ENCODE measurements at places on chromosomes 2 and 18.

- DNase-seq = no peak
Measured at GRCh38 chr2:226327830-226328229, 471.8 kb downstream of the IRS1 start.

DNA sequence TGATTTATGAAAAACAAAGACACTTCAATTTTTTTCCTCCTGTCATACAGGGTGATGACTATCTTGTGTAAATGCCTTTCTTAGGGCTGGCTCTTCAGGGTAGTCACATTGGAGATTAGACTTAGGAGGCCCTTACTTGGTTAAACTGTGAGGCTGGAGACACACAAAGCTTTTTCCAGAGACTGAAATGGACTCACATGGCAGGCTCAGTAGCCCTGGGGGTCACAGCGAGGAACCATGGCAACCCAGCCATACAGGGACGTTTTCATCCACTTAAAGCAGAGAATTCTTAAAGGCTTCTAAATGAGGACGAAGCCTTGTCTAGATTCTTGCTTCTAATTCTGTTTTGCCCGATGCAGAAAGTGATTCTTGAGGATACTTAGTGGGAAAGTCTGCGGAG lies 57.3 kb upstream of the ZDBF2 start:
- peak; percentile 11 for DNase-seq

DNA sequence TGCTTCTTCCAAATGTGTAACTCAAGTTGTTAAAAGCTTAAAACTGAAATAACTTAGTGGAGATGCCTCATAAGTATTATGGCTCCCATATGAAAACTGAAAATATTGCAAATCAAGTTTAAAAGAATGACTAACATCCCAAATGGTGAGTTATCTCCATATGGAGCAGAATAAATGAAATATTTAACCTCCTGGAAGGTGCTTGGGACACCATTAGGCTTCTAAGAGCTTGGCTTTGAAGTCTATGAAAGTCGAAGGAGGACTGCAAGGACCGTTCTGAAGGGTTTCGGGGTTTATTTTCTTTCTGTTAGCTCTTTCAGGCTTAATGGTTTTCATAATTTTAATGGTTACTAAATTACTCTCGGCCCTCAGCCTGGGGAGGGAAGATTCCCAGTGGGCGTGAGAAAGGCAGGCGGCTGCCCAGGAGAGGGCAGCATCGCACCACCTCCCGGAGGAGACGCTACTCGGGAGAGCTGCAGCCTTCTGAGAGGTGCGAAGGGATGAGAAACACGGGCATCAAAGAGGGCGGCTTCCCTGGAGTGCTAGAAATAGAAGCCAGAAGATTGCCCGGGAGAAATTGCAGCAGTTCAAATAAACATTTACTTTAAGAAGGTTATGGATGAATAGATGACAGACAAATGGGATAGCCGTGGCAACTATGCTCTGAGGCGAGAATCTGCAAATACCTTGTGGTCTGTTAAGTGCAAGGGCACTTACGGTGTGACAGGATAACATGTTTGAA lies 43.1 kb downstream of the MAP3K19 start:
- DNase-seq = peak; percentile 57

- no peak for DNase-seq
Measured at GRCh38 chr18:44733069-44733753, 52.5 kb downstream of the SETBP1 start.

DNA sequence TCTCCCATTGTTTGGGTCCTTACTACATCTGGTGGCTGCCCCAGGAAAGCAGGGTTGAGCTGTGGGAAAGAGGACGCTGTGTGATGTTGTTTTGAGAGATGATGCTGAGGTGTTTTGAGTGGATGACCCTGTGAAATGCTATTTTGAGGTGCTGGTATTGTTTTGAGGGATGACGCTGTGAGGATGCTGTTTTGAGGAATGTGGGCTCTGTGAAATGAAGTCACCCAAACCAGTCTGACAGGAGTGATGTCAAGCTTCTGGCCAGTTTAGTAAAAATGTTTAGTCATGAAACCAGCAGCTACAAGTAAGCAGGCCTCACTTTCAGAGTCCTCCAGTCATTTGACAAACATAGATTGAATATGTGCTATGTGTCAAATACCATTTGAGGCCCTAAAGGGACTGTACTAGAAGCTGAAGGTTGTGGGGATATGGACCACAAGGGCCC lies 16.1 kb upstream of the PUM2 start:
- no peak for DNase-seq

DNA sequence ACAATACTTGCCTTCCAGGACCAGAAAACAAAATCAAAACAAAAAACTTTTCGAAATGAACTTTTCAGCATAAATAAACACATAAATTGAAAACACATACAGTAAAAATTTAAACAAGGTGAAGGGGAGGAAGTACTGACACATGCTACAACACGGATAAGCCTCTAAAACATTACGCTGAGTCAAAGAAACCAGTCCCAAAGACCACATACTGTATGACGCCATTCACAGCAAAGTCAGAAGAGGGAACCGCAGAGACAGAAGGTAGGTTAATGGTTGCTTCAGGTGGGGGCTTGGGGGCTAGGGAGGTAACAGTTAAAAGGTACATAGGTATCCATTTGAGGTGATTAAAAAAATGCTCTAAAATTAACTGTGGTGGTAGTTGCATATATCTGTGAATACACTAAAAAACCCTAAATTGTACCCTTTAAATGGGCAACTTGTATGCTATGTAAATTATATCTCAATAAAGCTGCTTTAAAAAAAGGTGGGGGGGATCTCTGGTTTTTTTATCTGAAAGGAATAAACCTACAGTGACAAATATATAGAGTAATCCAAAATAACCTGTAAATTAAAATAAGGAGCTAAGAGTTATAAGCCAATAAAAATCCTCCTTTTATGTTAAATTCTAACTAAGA lies 7.1 kb downstream of the COX7A2L start:
- DNase-seq = no peak

GRCh38 chr2:78757191-78757590 lies 268.3 kb upstream of the REG3G start:
- DNase-seq = no peak

DNA sequence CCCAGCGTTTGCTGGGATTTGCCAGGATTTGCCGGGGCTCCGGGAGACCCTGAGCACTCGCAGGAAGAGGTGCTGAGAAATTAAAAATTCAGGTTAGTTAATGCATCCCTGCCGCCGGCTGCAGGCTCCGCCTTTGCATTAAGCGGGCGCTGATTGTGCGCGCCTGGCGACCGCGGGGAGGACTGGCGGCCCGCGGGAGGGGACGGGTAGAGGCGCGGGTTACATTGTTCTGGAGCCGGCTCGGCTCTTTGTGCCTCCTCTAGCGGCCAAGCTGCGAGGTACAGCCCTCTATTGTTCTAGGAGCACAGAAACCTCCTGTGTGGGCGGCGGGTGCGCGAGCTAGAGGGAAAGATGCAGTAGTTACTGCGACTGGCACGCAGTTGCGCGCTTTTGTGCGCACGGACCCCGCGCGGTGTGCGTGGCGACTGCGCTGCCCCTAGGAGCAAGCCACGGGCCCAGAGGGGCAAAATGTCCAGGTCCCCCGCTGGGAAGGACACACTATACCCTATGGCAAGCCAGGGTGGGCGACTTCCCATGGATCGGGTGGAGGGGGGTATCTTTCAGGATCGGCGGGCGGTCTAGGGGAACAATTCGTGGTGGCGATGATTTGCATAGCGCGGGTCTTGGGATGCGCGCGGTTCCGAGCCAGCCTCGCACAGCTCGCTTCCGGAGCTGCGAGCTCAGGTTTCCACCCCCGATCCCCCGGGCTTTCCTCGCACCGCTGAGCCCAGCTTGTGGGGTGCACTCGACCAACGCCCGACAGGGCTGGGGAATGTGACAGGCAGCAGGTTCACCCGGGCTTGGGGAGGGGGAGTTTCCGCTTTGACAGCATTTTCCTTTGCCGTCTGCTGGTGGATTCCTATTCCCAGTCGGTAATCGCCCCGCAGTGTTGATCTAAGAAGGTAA lies 2.8 kb downstream of the ONECUT2 start:
- DNase-seq = peak; percentile 81

GRCh38 chr18:76491776-76492668 lies 3.0 kb downstream of the ZNF516 start:
- peak; percentile 86 for DNase-seq

GRCh38 chr2:32671885-32672533 lies 44.2 kb downstream of the TTC27 start:
- no peak for DNase-seq

DNA sequence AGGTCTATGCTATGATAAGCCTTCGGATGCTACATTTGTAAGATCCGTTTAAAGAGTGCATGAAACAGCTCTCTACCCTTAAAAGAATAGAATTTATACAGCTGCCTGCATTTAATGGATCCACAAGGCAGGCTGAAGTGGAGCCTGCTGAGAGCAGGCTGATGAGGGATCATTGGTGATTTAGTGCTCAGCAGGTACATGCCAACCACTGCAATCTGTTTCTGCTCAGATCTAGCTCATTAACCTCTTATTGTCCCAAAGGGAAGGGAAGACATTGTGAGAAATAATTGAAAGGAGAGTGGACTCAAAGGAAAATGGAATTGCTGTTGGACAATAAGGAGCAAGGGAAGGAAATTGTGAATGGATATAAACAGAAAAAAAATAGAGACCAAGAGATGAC lies 822.6 kb downstream of the TRIB2 start:
- DNase-seq = no peak

GRCh38 chr2:45343251-45344017 lies 267.6 kb downstream of the SRBD1 start:
- no peak for DNase-seq

DNA sequence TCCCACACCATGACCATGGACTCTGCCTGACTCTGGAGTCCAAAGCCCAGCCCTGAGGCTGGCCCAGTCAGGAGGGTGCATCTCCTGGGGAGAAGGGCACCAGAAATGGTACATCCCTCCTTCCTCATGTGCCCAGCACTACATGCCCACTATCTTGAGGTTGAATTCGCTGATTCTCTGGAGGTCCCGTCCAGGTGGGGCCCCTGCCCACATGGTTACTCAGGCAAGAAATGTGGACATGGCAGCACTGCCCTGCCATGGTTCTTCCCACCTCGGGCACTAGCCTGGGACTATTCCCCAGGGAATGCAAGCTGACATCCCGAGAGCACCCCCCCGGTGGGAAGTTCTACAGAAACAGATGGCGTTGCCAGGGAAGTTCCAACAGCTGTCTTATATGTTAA lies 15.3 kb upstream of the HES6 start:
- no peak for DNase-seq

DNA sequence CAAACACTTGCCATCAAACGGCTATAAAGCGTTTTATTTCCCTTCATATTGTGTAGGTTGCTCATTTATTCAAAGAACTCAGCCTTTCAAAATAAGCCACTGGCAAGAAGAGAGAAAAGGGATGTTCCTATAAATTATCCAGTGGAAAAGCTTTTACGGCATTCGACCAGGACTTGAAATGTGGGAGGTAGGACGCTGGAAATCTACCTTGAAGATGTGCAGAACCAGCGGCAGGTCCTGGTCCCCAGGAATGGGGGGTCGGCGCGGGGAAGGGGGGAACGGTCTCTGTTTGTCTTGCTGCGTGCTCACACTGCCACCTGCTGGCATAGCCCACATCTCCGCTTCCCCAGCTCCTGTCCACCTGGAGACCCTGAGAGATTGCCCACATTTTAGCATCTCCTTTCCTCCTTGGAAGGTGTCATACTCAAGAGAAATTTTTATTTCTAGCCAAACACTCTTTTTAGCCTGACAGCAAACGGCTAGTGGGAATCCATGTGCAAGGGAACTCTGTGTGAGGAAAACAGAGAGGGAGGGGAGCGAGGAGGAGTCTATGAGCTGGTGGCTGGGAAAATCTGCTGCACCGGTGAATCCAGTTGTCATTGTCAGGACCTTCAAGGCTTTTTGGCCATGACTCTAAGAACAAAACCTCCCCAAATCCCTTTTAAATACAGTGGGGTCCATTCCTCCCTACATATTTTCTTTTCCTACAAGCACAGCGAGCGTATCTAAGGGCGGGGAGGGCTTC lies 349.0 kb upstream of the PKDCC start:
- DNase-seq = peak; percentile 74

GRCh38 chr18:79607361-79607952 lies 72.1 kb upstream of the CTDP1 start:
- no peak for DNase-seq

DNA sequence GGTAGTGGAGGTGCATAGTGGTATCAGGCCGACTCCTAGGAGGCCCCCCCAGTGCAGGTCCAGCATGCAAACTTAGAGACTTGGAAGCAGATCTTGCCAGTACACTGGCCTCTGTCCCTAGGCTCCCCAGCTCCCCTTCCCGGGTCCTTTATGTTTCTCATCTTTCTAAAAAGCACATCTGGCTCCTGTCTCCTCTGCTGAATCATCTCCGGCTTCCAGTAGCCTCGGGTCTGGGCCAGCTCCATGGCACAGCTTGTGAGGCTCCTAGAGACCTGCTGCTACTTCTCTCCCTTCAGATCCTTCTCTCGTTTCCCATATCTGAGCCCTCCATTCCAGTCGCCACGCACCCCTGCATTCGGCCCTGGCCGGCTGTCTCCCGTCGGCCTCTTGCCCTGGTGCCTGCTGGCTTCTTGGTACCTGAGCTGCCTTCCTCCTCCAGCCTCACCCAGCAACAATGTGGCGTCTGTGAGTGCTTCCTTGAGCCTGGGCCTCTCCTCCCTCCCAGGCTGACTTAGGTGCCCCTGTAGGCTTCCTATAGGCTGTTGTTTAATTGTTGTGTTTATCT lies 6.6 kb downstream of the TRAF3IP1 start:
- no peak for DNase-seq

DNA sequence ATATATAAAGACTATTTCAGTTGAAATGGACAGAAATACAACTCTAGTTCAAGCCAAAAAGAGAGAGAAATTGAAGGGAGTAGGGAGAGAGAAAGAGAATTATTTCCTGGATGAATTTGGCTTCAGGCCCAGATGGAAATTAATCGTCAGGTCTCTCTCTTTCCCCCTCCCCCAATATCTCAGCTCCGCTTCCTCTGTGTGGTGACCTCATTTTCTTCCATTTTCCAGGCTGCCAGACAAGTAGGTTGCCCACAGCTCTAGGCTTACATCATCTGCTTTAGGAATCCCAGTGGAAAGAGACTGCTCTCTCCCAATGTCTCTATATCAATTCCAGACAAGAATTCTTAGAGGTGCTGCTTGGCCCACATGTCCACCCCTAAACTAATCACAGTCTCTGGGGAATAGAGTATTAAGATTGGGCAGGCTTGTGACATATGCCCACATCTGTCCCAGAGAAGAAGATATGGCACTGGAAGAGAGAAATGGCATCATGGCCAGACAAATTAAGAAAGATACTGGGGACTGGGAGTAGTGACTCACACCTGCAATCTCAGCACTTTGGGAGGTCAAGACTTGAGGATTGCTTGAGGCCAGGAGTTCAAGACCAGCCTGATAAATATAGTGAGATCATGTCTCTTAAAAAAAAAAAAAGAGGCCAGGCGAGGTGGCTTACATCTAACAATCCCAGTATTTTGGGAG lies 37.2 kb upstream of the CFAP36 start:
- no peak for DNase-seq

DNA sequence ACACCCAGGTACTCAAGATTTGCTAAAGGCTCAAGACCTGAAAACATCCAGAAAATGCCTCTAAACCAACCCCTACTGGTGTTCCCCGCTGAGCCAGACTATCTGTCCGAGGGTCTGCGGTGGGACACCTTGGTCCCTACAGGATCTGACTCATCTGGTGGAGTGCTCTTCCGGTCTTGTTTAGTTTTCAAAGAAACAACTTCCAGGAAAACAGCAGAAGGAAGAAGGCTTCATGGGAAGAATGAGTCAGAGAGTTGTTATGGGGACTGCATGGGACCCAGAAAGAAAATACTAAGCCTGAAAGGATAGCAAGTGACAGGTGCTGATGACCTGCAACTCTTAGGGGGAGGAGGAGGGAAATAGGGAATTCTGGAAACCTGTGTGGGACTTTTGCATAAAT lies 41.3 kb downstream of the ZFP36L2 start:
- no peak for DNase-seq
